ENCODE measurements at places on chromosomes 3 and 15.

DNA sequence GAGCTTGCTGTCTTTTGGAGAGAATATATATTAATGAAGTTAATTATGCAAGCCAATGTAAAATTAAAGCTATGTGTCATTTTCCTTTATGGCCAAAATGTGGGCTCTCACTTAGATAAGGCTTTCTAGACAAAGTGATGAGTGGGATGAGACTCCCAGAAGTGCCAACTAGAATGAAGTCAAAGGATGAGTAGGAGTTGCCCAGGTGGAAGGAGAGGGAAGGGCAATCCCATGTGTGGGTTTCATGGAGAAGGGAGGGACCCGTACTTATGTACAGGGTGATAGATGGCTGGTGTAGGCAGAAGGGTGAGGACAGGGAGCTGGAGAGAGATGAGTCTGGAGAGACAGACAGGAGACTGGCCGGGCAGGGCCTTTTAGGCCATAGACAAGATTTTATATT lies 239.2 kb downstream of the THRB start:
- no peak for DNase-seq

- DNase-seq = no peak
Observed at GRCh38 chr15:35208353-35208752, 123.3 kb upstream of the NANOGP8 start.

GRCh38 chr15:88622605-88622975 lies 1.4 kb downstream of the AEN start:
- no peak for DNase-seq

- no peak for DNase-seq
Observed at GRCh38 chr3:38528457-38528856, 32.3 kb downstream of the EXOG start.

GRCh38 chr15:25695875-25696760 lies 167.0 kb downstream of the ATP10A start:
- no peak for DNase-seq

All from T-helper 2 cell treated with Interferon-gamma antibody and Interleukin-4, amounts not matched to agents 5 μg/mL and 100 μg/mL, for 36 hours (primary cell).